Activated CD4-positive, alpha-beta T cell treated with anti-CD3 and anti-CD28 coated beads, Interleukin-2, amount 50 U/mL, for 16 hours (primary cell): ENCODE measurements at places on chromosomes 4 and X.

GRCh38 chr4:6730603-6731317, 14.8 kb downstream of the BLOC1S4 start:
- DNase-seq, result no peak

- DNase-seq, result no peak
Observed at GRCh38 chr4:23332313-23332712, 557.5 kb downstream of the PPARGC1A start.

DNA sequence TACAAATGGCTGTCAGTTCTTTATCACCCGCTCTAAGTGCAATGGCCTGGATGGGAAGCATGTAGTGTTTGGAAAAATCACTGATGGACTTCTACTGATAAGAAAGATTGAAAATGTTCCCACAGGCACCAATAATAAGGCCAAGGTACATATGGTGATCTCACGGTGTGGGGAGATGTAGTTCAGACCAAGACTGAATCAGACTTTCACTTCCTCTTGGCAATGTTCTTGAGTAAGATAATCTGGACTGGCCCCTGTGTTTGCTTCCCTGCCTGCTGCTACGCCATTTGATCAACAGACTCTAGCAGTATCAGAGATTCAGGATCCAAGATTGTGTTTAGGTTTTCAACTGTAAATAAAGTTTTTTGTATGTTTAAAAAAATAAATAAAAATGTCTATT, 682.2 kb upstream of the AMOT start:
- no peak for DNase-seq

DNA sequence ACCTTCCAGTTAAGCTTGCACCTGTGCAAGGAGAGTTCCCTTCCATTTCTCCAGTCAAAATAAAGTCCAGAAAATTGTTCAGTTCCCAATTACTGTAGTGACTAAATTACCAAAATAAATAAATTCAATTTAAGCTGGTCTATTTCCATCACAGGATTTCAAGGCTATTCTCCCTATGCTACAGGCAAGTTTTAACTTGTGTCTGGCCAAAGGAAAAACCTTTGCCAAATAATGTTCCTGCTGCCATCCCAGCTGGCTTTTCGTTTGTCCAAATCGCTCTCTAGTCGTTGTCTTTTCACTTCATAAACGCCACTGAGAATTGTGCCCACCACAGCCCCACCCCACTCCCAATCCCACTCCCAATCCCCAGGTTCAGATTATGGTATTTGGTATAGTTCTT, 2.4 kb downstream of the KCTD8 start:
- no peak for DNase-seq

DNA sequence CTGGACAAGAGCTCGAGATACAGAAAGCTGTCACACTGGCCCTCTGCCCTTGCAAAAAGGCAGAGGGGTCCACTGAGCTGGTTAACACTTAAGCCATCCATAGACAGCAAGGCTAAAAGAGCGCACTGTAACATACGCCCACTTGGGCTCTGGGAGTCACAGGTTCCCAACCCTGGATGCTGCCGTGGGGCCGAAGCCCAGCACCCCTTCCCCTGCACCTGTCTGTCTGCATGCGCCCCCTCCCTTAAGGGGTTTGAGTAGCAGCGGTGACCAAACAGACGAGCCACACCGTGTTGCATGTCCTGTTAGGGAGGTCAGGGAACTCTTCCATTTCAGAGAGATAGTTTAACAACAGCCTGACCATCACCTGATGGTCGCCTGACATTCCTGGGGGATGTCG, 138.4 kb upstream of the GALNTL6 start:
- no peak for DNase-seq

- DNase-seq, result no peak
Observed at GRCh38 chrX:13511241-13511943, 58.0 kb upstream of the EGFL6 start.

DNA sequence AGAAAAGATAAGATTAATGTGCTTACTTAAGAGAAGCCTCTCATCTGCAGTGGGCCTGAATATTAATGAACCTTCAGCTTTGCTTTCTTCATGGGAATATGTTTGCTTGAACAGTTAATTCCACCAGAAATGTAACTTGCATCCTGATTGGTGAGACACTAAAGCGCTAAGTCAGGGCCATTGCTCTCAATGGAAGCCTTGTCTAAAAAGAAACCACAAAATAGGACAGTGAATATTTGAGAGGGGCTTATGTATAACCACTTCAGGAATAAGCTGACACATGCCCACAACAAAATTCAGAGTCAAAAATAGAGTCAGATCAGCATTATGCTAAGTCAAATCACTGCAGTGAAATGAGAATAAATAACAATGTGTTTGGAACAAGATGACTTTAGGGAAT, 1125.8 kb downstream of the STIM2 start:
- DNase-seq, result no peak

GRCh38 chr4:25032126-25032525, 1.4 kb upstream of the LGI2 start:
- DNase-seq, result no peak

DNA sequence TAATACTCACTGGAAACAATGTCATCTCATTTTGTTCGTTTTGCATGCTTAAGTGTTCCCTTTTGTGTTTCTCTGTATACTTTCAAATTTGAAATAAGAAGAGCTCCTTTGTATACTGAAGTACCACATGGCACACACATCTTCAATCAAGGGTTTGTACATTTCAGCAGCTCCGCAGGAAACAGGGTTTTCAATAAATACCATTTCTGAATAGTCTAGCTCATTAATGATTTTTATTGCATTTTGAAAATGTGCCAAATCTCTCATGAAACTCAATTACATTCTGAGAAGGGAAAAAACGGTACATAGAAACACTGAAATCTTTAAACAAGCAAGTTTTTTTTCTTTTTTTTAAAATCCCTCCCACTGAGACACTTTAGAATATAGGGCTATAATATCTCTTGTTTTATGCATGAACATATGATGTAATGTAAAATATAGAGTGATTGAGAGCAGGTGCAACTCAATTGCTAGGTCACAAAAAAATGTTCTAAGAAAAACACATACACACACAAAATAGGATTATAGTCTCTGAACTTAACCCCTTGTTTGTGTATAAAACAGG, 914.2 kb upstream of the PCDH7 start:
- DNase-seq, result no peak

DNA sequence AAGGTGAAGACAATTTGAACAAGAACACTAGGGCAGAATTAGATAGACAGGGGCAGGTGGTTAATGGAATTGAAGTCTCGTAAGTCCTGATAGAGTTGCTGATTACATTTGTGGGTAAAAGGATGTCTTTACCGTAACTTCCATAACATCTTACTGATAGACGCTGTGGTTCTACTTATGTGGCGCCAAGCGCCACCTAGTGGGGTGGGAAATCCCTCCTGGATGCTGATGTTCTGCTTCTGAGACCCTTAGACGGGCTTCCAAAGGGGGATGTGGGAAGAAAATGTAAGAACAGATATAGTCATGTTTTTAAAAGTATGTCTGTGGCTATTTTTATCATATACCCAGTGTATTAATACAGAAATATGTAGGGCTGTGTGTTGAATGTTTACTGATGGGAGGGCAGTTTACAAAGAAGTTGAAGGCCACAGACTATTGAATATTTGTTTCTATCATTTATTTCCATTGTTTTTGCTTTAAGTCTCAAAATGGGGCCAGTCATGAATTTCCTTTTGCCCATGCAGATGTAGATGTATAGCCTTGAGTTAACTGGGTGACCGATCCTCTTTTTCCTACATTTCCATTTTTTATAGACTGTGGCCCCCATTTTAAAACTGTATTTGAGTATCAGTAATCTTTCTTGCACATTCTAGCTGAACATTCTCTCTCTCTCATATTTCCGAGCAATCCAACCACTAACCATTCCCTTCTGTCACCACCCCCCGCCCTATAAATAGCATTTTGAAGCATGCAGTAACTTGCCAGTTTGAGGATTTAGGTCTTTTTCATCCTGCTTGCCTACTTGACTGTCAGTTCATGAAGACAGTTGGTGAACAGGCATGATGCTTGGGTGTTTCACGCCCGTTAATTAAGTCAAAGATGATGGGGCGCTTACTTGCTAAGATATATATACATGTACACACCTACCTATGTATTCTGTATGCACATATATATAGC, 12.1 kb upstream of the TLR8 start:
- DNase-seq, result peak; percentile 14

GRCh38 chrX:28756647-28757046, 169.4 kb downstream of the IL1RAPL1 start:
- no peak for DNase-seq

- no peak for DNase-seq
Observed at GRCh38 chrX:82081027-82081426, 879.1 kb downstream of the SH3BGRL start.

DNA sequence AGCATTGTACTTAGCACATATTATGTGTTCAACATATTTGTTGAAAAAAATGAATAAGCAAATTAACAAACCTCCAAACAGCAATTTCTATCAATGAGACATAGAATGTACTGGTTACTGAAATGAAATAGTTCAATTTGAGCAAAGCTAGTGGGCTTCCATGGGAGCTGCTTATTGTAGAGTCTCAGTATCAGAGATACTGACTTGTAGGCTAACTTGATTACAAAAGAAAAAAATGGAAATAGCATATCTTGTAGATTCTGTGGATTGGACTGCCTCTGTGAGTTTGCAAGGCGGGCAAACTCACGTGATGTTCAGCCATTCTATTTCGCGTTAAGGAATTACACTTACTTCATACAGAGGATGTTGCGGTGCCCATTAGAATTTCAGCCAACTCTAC, 222.1 kb upstream of the JADE1 start:
- no peak for DNase-seq

DNA sequence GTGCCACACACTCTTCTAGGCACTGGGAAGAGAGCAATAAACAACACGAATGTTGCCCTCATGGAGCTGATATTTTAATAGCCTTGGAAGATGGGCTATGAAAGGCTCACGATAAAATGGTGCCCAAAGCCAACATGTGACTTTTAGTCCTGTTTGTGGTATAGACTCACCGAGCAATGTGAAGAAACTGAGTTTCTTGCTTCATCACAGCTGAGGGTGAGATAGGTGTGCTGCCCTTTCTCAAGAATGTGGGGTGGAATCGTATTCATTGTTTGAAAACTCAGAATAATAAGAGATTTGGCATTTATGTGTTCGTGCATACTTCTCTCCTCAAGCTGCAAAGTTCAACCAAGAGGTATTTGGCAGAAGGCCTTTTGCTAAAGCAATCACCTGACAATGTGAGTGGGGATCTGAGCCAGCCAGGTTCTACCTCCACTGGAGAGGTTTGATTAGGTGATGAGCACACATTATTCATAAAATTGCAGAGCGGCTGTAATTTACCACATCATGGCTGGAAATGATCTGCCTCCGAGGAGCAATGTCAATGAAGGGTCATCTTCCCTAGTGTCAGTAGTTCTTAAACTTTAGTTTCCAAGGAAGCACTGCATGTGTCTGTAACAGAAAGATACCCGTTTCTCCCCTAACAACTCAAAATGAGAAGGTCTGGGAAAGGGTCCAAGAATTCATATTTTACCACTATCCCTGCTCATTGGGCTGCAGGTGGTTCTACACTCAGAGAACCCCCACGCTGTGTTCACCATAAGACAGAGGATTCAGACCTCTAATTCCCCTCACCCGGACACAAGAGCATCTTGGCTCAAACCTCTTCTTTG, 41.9 kb upstream of the CBR4 start:
- no peak for DNase-seq
